ENCODE measurements at places on chromosomes 3 and 15.

DNA sequence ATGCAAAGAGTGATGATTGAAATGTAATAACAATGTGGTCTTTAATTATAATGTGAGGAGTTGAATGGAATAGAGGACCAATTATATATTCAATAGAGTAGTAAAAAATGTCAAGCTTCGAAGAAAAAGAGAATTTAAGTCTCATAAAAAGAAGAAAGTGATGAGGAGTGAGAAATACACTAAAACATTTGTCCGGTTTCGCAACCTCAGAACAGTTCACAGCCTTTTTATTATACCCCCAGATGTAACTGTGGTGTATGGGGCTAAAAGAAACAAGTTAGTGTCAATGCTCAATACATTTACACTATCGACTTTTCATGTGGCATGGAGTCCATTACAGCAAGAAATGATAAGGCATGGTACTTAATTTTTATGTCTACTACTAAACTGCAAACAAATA lies 386.5 kb upstream of the ATP11B start:
- no peak for DNase-seq

DNA sequence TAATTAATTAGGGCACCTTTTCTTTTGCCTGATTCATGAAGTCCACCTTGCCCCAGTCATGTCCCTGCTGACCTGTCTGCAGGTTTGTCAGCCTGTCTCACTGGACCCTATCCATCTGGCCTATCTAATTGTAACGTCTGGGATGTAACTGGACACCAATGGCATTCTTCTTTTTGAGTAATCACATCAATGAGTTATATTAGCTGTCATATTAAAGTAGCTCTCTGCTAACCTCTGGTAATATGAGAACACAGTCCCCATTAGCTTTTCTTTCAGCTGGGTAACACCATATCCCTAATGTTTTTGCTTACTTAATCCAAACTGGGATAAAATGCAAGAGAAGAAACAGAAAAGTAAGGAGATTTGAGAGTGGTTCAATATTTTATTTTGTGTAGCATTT lies 166.2 kb upstream of the VEPH1 start:
- DNase-seq, result no peak

DNA sequence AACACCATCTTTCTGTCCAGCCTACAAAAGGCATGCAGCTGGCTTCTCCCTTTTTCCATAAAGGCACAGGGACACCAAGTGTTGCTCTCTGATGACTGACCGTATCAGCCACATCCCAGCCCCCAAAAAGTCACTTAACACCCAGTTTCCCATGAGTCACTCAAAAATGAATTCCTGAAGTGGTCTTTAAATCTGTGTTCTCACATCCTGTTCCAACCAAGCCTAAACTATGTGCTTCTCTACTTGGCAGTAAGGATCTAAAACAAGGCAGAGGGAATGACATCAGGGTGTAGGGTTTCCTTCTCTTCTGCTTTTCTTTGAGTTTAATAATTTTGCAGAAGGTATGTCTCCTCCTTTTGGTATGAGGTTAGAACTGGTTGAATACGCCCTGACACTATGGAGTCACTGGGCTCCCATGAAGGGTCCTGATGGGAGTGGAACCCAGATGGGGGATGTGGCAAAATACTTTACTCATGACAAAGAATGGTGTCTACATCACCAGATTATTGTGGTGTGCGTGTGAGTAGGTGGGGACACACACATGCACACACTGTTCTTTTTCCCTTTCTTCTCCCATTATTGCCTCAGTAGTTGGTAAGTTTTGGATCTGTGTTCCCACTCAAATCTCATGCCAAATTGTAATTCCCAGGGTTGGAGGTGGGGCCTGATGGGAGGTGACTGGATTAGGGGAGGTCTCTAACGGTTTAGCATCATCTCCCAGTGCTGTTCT lies 35.6 kb upstream of the CCK start:
- DNase-seq, result no peak

GRCh38 chr3:145798696-145799537 lies 362.1 kb downstream of the PLOD2 start:
- DNase-seq, result peak; percentile 45

DNA sequence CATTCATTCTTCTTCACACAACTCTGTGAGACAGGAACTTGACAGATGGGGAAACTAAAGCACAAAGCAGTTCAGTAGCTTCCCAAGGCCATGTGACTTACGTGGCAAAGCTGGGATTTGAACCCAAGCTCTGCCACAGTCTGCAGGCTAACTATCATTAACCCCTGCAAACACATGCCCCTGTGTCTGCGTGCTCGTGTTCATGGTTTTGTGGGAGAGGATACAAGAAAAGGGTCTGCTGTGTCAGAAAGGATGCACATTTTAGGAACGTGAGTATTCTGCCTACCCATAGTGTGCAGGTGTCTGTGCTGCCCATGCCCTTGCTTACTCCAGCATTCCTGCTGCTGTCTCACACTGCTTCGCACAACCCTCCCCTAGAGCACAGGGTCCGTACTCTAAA lies 137.0 kb downstream of the CHDH start:
- DNase-seq, result no peak

DNA sequence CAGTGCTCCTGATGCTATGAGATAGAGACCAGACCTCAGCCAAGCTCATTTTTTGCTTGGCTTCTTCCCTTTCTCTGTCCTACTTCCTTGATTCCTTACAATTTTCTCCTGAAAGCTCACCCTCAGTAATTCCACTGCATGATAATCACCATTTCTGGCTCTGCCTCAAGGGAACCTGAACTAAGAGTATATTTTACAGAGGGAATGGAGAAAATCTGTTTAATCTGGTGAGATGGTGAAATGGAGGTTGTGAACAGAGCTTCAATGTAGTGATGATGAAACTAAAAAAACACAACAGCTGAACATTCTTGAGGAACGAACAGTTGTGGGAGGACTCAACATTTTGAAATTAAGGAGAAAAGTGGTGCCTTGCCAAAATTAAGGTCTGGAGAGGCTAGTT lies 16.3 kb downstream of the HHLA2 start:
- no peak for DNase-seq

DNA sequence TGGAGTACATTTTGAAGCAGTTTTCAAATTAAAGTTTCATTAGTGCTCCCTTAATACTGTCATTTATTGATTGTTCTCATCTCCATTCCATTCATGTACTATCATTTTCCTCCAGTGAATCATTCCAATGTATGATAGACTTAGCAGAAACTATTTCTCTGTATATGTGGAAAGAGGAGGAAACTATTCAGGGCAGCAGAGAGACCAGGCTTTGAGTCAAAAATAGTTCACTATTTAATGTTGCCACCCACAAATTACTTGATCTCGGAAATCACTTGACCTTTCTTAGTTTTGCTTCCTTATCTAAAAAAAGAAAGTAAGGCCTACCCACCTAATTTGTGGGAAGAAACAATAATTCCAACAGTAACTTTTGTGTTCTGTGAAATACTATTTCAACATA lies 610.5 kb upstream of the ZNF385D start:
- no peak for DNase-seq

GRCh38 chr3:196813903-196814302 lies 53.8 kb upstream of the SENP5 start:
- no peak for DNase-seq

GRCh38 chr3:176914764-176915163 lies 282.5 kb downstream of the TBL1XR1 start:
- no peak for DNase-seq
